ENCODE measurements at places on chromosomes 2 and 18.

- DNase-seq = no peak
Measured at GRCh38 chr2:237184192-237184918, 98.7 kb downstream of the COPS8 start.

- DNase-seq = no peak
Measured at GRCh38 chr2:216780843-216781242, 79.0 kb downstream of the TNP1 start.

GRCh38 chr2:205169012-205169411 lies 513.3 kb upstream of the NRP2 start:
- DNase-seq = no peak

DNA sequence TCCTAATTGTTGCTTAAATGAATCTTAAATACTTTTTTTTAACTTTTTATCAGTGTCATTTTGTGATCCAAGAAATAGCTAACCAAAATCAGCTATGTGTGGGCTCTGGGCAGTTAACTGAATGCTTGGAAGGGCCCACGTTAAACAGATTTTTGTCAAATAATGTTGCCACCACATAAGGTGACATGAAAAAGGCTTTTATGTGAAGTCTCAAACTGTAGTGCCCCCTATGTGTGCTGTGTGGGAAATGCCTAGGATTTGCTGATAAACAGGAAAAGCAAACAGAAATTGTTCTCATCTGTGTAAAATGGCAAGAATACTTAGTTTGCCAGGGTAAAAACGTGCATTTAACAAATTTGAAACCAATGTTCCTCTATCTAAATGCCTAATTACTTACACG lies 242.2 kb downstream of the ZNF516 start:
- DNase-seq = no peak

- no peak for DNase-seq
Measured at GRCh38 chr2:179455824-179456223, 191.2 kb upstream of the SESTD1 start.

GRCh38 chr2:105397025-105397722 lies 1.7 kb downstream of the FHL2 start:
- DNase-seq = no peak

- no peak for DNase-seq
Measured at GRCh38 chr18:62738639-62739038, 23.3 kb downstream of the PHLPP1 start.

DNA sequence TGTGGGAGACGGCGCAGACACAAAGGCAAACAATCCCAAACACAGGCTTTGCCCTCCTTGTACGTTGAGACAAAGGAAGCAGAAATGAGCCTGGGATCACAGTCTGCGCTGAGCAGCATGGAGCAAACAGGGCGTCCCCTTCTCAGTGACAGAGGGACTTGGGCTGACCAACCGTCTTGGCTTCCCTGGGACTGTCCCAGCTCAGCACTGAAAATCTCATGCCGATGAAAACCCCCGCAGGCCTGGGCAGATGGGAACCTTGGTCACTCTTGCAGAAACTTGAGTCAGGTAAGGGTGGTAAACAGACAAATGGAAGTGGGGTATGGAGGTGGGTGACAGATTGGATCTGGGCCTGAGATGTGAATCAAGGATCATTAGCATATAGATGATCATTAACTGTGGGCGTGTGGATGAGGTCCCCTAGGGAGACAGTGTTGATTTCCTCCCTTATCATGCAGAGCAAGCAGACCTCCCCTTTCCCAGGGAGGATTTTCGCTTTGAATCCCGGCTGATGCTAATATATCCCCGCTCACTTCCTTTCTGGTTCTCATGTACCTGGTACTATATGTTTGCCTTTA lies 19.1 kb upstream of the SH3BP4 start:
- no peak for DNase-seq

- peak; percentile 62 for DNase-seq
Measured at GRCh38 chr18:59052965-59053820, 86.5 kb upstream of the SEC11C start.

DNA sequence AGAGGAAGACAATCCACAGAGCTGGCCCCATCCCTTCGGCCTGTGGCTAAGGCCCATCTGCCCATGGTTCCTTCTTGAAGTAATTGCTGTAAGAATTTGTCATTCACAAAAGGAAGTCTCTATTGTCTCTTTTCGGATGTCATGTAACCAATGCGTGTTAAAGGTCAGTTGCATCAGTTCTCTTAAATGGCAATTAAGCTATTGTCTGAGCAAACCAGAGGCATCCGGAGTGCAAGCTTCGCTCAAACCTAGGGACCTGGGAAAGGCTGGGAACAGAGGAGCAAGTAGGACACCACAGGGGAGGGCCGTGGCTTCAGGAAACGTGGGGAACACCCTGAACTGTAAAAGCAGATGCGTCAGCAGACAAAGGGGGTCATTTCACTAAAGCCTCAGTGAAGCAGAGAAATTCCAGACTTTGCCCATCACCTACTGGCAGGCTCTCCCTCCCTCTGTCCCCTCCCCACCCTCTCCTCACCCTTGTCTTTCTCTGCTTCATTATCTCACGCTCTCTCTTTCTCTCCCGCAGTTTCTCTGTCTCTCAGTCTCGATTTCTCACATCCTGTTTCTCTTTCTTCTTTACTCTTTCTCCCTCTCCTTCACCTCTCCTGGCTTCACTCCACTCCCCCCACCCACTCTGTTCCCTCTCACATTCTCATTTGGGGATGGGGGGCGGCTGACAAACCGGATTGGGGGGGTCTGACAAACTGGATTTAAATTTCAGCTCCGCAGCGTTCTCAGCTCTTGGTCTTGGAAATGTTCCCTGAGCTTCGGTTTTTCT lies 204.6 kb upstream of the TNP1 start:
- peak; percentile 37 for DNase-seq

DNA sequence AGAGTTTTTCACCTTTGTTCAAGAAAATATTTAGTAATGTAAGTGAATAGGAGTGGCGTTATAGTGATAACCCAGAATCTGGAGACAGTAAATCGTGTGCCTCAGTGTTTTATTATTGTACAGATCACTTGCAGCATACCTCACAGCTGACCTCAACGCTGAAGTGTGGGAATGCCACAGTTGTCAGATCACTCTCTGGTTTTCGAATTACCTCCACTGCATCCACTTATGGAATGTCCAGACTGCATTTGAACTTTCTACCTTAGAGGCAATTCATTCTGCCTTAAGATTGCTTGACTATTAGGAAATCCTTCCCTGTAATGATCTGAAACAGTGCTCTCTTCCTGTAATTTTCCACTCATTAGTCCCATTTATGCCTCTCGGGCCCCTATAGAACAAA lies 164.5 kb upstream of the ALPP start:
- peak; percentile 3 for DNase-seq

GRCh38 chr2:21372654-21373053 lies 248.9 kb downstream of the TDRD15 start:
- no peak for DNase-seq

DNA sequence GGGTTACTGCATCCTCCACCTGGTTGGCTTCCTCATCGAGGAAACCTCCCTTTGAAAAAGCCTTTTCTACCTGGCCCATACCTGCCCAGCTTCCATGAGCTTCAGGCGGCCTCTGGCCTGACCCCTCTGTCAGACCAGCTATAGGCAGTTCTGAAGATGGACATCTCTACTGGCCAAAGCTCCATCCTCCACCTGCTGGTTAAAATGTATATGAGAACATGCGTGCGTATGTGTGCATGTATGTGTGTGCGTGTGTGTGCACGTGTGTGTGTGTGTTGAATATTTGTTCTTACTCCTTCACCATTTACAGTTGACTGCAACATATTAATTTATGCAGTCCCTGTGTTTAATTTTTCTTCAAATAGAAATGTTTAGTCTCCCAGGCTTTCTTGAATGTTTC lies 642.4 kb upstream of the RAB6C start:
- DNase-seq = no peak

GRCh38 chr18:63054901-63055584 lies 264.5 kb downstream of the BCL2 start:
- DNase-seq = no peak

GRCh38 chr2:15940661-15941480 lies 521 bp downstream of the MYCN start:
- no peak for DNase-seq

- no peak for DNase-seq
Measured at GRCh38 chr18:48402953-48403352, 6.2 kb downstream of the ZBTB7C start.

- DNase-seq = no peak
Measured at GRCh38 chr2:112821682-112822081, 14.9 kb downstream of the IL1B start.

GRCh38 chr2:191713837-191714236 lies 35.9 kb downstream of the NABP1 start:
- no peak for DNase-seq

Data from GM04504 (cell line).